H7 (cell line): ENCODE measurements at places on chromosomes 12 and 14.

DNA sequence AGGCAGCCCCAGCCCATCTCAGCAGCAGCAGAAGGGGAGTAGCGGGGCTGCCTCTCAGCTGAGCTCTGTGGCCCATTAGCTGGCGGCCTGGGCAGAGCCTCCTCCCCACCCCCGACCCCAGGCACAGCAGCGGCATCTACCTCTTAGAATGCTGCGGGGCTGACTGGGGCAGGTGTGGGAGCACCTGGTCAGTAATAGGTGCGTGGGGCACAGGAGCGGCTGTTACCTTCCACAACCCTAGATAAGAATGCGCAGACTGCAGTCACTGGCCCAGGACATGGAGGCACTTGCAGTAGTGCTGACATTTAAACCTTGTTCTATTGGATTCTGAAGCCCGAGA lies 35.6 kb downstream of the SYNE3 start:
- DNase-seq = peak; percentile 79

- DNase-seq = no peak
These were observed 22.6 kb upstream of the MDM2 start for GRCh38 chr12:68785358-68785757.

- DNase-seq = no peak
These were observed 20.4 kb upstream of the MAP1LC3B2 start for GRCh38 chr12:116538682-116539305.

DNA sequence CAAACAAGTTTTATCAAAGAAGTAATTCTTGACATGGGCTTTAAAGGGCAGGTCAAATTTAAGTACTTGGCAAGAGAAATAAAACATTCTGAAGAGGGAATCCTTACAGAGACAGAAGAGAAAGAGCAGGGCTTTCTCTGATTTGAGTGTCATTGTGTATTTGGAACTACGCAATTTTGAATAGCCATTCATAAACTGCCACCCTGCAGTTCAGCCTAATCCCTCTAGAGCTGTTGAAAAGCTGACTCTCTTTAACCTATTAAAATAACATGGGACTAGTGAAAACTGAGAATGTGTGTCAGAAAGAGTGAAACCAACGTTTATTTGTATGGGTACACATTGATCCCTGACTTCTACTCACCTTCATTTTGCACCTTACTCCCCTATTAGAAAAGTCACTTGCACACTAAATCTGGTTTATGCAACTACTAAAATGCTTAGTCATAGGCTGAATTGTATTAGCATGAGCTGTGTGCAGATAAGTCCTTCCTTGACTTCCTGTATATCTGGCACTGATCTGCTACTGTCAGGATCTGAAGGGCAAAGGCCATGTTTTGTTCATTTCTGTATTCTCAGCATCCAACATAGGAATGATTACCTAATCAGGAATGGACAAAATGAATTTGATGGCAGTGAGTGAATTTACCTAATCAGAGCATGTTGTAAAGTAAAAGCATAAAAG lies 458.9 kb downstream of the NOVA1 start:
- no peak for DNase-seq

GRCh38 chr14:48826058-48826457 lies 760.1 kb downstream of the RPS29 start:
- no peak for DNase-seq

DNA sequence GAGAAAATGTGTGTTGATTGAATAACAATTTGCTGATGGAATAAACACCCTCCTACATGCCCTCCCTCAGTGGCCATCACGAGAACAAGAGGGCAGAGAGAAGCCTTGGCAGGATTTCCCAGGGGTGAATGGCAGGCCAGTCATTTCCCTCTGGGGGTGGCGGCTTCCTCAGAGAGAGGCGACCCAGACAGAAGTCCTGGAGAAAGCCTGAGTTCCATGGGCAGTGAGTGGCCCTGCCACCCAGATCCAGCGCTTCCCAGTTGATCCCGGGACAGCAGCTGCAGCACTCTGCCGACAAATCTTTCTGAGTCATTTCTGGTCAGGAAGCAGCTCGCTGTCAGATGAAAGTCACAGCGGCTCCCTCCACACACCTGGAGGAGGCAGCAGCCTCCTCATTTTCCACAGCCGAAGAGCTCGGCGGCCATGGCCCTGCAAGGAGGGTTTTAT lies 123.0 kb downstream of the SCARB1 start:
- no peak for DNase-seq

DNA sequence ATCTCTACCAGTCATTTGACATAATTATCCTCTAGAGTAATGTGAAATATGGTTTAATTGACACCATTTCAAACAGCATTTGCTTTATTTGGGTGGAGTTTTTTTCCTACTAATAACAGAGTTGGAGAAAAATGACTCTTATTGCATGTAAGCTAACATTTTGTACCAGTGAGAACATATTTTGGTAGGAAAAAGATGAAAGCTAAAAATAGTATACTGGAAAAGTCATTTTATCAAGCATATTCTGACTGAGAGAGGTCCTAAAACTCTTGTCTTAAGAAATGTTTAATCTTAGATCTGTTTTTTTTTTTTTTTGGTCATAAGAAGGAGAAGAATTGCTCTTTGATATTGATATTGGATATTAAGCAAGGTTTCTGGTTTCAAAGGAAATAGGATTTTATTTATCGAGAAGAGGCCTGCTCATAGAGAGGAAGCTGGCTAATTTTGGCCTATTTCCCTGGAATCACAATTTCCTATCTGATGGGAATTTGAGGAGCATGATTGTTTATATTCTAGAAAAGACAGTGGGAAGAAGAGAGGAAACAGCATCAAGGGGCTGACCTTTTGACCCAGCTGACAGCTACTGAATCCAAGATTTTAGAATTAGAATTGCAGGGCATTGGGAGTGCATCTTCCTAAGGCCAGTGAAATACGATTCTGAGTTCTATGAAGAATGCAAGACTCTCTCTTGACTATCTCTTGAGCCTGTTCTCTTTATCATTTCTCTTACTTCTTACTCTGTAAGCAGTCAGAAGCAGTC lies 19.4 kb downstream of the OTOGL start:
- no peak for DNase-seq

GRCh38 chr14:92527721-92528120 lies 14.1 kb downstream of the RIN3 start:
- peak; percentile 6 for DNase-seq

DNA sequence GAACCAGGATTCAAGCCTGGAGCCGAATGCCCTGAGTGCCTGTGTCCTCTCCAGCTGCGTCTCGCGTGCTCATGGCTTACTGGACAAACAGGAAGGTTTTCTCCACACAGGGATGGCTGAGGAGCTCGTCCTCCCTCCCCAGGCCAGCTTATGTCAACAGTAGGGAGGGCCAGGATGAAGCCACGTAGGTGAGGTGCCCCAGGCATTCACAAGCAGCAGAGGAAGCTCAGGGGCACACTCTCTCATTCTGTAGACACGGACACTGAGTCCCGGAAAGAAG lies 49.3 kb downstream of the TRPV4 start:
- DNase-seq = no peak

GRCh38 chr14:62445570-62445969 lies 599.7 kb downstream of the KCNH5 start:
- peak; percentile 2 for DNase-seq

DNA sequence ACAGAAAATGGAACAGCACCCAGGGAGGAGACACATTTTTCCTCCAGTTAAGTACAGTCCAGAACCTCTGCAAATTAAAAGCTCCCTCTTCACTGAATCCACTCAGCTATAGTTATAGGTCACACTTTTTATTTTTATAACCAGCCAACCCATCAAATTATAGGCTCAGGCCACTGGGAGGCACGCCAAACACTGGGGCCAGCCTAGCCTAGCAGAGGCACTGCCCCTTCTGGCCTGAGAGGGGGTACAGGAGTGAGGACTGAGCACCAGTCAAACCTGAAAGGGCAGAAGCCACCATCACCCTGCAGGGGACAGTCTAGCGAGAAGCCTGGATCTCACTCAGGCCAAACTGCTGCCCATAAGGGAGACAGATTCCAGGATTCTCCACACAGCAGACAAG lies 19.3 kb downstream of the FMNL3 start:
- DNase-seq = peak; percentile 72

DNA sequence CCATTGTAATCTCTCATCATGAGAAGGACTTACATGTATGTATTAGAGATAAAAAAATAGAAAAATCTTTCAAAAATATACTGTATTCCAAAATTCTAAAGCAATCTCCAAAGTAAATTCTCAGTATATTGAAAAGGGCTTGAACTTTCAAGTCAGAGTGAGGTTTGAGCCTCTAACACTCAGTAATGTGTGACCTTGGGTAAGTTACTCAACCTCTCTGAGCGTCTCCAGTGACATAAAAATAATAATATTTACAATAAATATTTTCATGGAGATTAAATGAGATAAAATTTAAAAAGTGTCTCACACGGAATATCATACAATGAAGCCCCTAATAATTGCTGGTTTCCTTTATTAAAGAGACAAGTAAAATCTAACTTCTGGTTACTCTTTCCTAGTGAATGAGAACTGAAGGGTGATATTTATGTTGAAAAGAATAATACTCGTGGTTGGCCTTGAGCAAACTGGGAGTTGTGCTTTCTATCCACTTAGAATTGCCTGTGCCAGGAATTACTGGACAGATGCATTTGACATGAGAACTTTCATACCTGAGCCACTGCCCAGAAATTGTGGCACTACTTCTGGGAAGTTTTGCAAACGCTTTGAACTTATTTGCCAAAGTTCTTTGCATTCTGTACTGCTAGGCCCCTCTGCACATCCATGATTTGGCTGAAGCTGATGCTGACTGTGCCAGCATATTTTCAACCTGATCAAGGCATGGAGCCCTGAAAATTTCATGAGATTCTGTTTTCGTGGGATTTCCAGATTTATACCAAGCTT lies 933.7 kb downstream of the GALC start:
- DNase-seq = no peak

DNA sequence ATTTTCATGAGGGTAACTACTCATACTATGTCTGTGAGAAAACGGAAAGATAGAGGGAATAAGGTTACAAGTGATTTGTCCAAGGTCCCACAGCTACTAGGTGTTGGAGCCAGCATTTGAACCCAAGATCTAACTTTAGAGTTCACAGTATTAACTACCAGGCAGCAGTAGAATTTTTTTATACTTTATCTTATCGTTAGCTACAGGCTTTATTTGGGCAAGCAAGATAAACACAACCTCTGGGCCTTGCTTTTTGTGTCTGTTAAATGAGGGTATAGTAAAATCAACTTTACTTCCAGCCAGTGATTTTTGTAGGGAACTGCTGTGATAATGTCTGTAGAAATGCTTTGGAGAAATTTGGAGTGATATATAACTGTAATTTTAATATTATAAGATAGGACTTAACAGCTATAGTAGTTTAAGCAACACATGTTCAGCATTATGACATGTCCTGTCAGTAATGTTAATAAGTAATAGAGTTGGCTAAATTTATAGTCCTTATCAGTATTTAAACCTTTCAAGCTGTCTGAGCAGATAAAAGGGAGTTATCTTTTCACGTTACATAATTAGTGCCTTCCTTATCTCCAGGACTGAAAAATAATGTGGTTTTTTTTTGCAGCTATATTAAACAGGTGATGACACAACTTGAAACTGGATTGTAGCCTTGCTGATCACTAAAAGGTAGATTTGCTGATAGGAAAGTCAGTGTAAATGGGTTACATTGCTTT lies 12.8 kb downstream of the LEMD3 start:
- DNase-seq = no peak

DNA sequence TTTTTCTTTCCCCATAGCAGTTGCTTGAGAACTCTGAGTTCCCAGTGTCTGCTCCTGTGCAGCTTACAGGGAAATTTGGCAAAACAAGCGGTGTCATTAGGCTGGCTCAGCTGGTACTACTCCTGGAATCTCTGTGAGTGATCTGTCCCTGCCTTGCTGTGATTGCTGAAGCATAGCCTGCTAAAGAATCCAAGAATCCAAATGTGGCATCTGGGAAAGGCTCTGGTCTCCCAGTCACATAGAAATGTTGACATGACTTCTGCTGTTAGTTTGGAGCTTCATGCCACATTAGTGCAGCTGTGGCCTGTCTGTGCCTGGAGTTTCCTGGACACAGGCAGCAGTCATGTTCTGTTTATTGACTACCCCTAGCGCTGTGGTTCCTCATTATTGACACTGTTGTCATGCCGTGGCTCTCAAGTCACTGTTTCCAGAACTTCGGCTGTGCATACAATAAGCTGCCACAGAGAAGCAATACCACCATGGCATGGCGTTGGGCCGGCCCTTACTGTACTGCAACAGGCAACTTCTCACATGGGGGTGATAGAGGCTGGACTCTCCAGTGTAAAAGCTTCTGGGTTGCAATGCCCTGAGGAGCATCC lies 166.8 kb downstream of the MYRFL start:
- no peak for DNase-seq

- DNase-seq = peak; percentile 23
These were observed 6.9 kb upstream of the ACVRL1 start for GRCh38 chr12:51900323-51900889.

DNA sequence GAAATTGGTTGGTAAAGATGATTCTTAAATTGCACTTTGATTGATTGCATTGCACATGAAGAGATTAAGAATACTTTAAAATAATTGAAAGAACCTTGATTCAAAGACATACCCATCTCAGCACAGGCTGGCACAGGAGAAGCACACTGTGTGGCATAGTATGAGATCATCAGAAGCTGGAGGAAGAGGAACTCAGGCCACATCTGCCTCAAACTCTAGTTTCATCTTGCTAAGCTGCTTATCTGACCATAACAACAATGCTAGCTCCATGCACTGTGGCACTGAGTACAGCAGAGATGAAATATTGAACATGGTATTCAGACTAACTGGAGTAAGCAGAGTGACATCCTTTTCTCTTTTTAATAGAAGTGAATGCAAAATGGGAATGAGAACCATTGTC lies 99.1 kb downstream of the TBC1D30 start:
- DNase-seq = no peak

GRCh38 chr12:16277585-16277984 lies at the start of gene SLC15A5:
Gene SLC15A5 (minus strand): TSS chr12:16277685. CDS start chr12:16277685, 0 bp downstream.
- no peak for DNase-seq

DNA sequence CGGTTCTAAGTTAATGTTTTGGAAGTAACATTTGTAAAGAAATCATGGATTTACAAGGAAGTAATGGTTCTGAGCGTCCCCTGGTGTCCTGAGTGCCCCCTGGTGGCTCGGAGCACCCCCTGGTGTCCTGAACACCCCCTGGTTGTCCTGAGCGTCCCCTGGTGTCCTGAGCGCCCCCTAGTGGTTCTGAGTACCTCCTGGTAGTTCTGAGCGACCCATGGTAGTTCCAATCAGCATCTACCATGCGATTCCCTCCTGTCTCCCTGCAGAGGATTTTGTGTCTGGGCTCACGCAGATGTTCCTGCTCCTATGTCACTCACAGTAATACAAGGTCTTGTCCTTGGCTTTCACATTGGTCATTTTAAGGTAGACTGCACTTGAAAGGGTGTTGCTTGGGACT lies 1352.9 kb downstream of the TMEM121 start:
- no peak for DNase-seq
